DMS79 (cell line): ENCODE measurements at places on chromosomes 2 and 18.

DNA sequence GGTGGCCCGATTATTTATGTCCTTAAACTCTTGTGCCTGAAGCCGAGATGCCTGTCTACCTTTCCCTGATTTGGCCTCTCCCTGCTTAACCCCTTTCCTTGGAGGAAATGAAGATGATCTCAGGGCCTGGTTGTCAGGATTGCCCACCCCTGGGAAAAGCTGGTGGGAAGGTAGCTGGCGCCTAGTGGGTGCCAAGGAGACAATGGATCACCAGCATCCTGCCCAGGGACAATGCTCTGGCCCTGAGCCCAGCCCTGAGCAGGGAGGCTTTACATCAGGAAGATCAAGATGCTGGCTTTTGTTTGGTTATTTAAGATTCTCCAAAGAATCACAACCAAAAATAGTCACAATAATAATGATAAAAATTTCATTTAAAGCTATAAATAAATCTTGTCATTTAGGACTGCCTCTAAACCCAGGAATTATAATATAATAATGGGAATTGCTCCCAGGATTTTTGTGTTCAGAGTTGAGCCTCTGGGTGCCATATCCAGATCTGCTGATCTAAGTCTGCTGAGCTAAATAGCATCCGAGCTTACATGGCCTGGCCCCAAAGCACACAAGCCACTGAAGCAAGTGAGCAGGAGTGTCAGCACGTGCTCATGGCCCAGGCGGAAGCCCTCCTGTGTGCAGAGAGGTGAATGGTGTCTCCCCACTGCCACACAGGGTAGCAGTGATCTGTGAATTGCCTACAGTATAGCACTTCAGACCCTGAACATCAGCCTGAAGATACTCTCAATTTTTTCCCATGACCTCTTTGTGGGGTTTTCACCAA is 57.8 kb upstream of the MAP3K20 start:
- DNase-seq = no peak

- no peak for DNase-seq
Observed at GRCh38 chr18:27695052-27695451, 481.9 kb downstream of the CDH2 start.

GRCh38 chr2:7419814-7420311 is 502.7 kb downstream of the RNF144A start:
- DNase-seq = no peak

GRCh38 chr2:46256563-46257142 is 40.6 kb upstream of the EPAS1 start:
- no peak for DNase-seq

DNA sequence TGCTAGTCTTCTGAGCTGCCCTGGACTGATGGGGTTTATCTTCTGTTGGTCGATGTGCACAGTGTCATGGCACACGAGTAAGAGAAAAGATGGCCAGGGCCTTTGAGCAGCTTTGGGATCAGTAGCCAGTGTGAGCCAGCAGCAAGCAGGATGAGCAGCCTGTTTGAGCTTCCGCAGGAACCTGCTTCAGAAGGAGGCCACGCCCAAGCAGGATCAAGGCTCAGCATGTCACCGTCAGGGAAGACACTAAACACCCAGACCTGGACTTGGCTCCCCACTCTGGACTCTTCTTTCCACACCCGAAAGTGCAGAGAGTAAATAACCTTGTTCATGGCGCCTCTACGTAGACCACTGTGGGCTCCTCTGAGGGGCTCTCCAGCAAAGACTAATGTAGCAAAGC is 25.2 kb upstream of the ASB1 start:
- no peak for DNase-seq

DNA sequence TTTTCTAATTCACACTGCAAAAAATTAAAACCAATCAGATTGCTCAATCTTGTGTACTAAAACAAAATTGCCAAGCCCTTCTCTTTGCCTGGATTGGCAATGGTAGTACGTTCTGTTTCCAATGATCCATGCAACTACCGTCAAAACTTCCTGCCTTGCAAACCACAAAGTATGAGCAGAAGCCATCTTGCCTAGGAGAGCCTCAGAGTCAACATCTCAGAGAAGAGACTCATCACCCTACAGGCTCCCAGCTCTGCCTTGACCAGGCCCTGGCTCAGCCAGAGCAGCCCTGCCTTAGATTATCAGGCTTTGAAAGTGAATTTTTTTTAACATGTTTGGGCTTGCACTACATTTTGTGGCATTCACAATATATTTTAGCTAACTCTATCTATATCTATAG is 574.1 kb downstream of the SATB2 start:
- DNase-seq = no peak
